ENCODE measurements at places on chromosomes 13 and 19. TPM values are rescaled to one million over a fixed set of nuclear protein-coding genes. Genes with fewer than 3 reads are reported as not detected.

AMER2 gene
- 0.03 TPM for total RNA-seq

DNA sequence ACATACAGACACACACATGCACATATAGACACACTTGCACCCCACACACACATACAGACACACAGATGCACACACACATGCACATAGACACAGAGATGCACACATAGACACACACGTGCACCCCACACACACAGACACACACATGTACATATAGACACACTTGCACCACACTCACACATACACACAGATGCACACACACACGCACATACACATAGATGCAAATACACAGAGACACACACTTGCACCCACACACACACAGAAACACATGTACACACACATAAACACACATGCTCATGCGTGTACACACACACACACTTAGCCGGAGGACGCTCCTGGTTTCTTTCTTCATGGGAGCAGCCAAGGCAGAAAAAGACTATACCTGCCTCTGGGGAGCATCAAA lies 10.0 kb downstream of the COL4A2 start:
- peak; percentile 57 for DNase-seq

GRCh38 chr13:110379905-110380341 lies 72.8 kb downstream of the COL4A2 start:
- DNase-seq, result no peak

DNA sequence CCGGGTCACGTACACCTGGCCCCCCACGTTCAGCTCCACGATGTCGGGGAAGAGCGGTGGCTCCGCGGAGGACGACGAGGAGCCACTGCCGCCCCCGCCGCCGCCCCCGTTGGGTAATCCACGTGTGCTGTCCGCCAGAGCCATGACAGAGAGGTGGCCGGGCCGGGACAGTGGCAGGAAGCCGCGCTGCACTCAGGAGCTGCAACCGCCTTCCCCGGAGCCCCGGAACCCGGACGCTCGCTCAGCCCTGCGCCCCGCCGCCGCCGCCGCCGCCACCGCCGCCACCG lies 257 bp downstream of the KCTD12 start:
- DNase-seq, result no peak

- no peak for DNase-seq
Measured at GRCh38 chr19:36215276-36216123, 594 bp downstream of the ZNF146 start.

ACP5 gene
- 35.0 TPM for total RNA-seq

DNA sequence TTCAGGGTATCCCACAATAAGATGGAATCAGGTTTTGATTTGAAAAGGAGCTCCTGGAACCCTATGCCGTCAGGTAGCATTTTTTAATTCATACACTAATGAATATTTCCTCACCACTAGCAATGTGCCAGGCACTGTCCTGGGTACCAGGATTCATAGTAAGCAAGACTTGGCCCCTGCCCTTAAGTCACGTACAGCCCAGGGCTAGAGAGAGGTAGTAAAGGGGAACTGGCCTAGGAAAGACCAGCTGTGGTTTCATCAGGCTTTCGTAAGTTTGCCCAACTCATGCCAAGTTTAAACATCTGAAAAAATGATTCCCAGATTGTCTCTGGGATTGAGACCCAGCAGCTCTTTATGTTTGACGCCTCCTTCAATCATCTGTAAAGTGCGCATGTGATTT lies 45.9 kb upstream of the AMER2 start:
- DNase-seq, result peak; percentile 16

DNA sequence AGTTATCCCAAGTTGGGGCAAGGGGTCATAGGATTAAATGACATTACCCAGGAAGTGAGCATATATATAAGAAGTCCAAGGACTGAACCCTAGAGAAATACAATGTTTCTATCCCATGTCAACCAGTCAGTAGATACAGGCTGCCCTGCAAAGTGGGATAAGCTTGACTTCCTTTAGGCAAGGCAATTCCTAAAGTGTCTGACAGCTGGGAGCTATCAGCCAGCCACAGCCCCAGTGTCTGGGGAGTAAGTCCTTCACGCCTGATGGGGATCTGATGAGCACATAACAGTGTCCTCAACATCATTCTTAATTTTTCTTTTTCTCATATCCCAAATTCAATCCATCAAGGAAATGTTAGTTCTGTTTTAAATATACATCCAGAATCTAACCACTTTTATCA lies 54.1 kb downstream of the DNAJC15 start:
- DNase-seq, result no peak

- DNase-seq, result no peak
Measured at GRCh38 chr19:36198119-36198518, 16.3 kb downstream of the ZNF565 start.

DNA sequence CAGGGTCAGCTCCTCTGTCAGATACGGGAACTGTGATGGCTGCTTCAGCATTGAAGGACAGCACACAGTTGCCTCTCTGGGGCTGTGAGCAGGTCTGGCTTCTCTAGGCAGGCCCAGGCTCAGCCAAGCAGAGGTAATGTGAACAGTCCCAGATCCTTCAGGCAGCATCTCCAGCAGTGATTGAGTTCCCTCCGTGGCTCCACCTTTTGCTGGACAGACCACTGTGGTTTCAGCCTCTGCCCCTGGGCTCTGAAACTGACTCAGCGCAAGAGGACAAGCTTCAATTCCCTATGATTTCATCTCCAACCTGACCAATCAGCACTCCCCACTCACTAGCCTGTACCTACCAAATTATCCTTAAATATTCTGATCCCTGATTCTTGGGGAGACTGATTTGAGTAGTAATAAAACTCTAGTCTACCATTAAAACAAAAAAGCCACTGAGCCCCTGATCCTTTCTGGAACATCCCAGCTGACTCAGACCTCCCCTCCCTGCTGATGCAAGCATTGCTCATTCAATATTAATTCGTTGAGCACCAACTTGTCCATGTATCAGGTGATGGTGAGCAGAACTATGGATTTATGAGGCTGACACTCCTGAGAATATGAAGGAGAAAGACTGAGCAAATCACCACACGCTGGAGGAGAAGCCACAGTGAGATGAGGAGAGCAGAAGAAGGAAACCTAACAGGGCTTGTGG lies 16.7 kb downstream of the GSX1 start:
- no peak for DNase-seq
